ENCODE measurements at places on chromosomes 11 and 22.
A peak's percentile ranks its signal among the peaks of the same experiment; 100 is the strongest.

DNA sequence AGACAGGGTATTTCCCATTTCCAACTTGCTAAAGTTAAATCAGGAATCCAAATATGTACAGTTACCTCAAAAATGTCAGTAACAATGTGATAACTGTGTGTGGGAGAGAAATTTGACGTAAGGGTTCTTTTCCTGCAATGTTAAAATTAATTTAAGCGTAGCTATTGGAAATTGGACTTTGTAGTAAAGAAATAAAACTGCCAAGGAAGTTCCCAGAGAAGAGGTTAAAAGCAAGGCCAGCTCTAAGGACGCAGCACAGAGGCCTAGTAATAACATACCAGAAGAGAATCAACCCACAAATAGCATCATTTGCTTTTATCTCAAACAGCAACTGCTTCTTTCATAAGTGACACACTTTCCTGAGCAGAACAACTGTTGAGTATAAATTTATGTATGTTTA lies 36.8 kb upstream of the GRIA4 start:
- DNase-seq: peak; percentile 63

- DNase-seq: no peak
Observed at GRCh38 chr22:47017245-47017644, 254.8 kb downstream of the TBC1D22A start.

- peak; percentile 66 for DNase-seq
Observed at GRCh38 chr22:37643225-37643847, 3.9 kb downstream of the SH3BP1 start.

DNA sequence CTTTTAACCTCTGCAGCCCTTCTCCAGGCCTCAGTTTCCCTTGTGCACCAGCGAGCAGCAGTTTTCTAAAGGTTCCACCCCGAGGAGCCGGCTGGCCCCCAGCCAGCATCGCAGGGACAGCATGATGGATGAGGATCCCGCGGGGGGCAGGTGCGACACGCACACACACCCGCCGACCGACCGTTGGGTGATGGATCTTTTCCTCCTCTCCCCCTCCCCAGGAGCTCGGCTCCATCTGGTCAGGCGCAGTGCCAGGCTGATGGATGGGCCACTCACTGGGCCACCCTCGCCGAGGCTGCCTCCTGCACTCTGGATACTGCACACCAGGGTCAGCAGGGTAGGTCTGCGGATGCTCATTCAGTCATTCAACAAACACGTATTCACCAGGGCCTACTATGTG lies 12.8 kb upstream of the CABP7 start:
- no peak for DNase-seq

GRCh38 chr11:65779919-65780769 lies 632 bp downstream of the AP5B1 start:
- DNase-seq: peak; percentile 65

DNA sequence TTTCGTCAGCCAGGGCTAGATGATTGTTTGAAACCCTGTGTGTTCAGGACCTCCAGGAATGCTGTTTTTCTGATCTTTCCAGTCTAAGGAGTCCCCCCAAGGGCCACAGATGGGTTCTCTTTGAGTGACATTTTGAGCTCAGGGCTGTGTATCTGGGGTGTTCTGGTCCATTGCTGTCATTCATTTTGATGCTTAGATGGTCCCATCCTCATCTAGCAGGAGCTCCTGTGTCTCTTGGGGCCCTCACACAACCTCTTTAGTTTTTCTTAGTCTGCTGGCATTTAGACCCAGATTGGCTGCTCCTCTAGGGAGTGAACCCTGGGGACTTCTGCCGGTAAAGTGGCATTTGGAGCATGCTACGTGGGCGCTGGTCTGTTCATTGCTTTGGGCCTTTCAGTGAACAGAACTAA lies 39.1 kb downstream of the MED15 start:
- DNase-seq: no peak

- DNase-seq: no peak
Observed at GRCh38 chr11:7417328-7417727, 68.0 kb upstream of the OLFML1 start.

DNA sequence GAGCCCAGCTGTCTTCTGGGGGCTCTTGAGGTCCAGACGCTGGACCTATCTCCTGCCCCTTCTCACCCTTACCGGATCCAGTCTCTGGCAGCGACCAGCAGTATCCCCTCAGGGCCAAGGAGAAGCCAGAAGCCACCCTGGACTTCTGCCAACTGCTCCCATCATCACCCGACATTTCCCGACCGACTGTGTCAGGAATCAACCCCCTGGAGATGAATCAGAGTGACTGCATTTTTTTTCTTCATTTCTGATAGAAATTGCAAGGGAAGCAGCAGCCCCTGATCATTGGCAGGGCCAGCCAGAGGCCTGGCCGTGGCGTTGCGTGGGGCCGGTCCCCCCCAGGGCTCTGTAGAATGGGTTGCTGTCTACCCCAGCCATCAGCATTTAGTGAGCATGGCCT lies 5.2 kb upstream of the LIF start:
- DNase-seq: peak; percentile 84
